ENCODE measurements at places on chromosomes 1 and 21.

DNA sequence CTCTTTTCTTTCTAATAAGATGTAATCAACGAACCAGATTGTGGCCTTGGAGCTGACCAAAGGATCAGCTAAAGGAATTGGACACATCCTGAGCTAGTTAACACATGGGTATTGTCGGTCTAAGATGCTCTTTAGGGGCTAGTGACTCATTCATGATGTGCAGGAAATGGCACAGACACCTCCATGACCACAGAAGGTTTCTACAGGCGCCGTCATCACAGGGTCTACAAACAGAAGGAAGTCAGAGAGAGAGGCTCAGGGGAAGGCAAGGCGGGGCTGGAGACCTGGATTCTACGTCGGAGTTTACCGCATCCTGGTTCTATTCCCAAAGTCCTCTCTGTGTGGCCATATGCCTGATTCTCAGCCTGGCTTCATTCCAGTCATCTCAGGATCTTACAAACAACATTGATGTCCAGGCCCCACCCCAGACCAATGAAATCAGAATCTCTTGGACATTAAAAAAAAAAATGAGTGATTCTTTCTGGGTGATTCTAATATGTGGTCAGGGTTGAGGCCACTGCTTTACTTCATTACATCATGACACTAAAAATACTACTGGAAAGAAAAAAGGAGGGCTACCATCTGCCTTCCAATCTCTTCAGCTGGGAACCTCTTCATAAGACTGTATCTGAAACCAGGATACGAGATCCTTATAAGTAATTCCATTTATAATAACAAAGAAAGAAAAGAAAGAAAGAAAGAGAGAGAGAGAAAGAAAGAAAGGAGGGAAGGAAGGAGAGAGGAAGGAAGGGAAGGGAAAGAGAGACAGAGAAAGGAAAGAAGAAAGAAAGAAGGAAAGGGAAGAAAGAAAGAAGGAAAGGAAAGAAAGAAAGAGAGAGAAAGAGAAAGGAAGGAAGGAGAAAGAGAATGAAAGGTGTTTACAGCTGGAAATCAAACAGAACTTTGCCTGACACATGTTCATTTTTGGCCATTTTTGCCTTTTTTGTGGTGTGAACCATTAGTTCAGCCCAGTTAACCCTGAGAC is 11.6 kb upstream of the KCNJ15 start:
- DNase-seq: peak; percentile 98

DNA sequence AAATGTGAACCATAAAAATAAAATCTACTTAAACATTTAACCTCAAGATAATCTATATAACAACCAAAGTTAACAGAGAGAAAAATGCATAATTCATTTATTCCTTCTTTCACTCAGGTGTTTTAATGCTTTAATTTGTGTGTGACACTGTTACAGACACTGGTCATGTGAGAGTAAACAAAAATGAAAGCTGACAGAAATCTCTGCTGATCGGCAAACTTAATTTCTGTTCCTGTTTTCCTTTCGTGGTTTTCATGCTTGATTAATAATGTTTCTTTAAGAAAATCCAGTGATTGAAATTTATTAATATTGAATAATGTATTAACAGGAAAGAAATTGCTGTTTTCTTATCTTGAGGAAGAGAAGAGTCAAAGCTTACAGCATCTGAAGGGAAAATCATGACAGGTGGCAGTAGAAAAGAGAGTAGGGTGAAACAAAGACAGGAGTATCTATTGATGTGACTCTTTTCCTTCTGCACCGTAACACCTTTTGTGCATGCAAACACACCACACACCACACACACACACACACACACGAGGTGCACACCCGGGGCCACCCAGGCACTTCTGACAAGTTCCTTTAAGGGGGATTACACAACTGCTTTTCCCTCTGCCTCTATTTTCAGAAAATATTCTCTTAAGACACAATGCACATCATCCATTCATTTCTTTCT is 1.6 kb downstream of the OR2AK2 start:
- no peak for DNase-seq

DNA sequence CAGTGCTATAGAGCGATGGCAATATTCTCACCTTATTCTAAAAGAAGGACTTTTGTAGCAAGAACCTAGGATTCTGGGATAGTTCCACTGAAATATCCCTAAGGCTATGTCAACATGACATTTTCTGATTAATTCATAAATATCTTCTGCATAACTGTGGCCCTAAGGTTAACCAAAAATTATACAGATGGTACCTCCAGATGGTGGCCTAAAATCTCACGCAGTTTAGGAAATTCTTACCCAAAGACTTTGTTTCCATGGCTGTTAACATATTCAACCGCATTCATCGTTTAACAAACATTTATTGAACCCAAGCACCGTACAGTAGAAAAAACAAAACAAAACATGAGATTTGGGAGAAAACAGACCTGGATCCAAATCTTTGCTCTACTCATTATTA is 19.1 kb downstream of the NID1 start:
- no peak for DNase-seq

GRCh38 chr1:19793360-19794046 is 6.2 kb downstream of the TMCO4 start:
- no peak for DNase-seq

GRCh38 chr1:110237386-110238152 is 27.5 kb downstream of the KCNC4 start:
- no peak for DNase-seq

- DNase-seq: no peak
Measured at GRCh38 chr1:175820456-175821025, 77.1 kb upstream of the TNR start.

GRCh38 chr1:19750101-19750881 is 49.4 kb downstream of the TMCO4 start:
- no peak for DNase-seq

DNA sequence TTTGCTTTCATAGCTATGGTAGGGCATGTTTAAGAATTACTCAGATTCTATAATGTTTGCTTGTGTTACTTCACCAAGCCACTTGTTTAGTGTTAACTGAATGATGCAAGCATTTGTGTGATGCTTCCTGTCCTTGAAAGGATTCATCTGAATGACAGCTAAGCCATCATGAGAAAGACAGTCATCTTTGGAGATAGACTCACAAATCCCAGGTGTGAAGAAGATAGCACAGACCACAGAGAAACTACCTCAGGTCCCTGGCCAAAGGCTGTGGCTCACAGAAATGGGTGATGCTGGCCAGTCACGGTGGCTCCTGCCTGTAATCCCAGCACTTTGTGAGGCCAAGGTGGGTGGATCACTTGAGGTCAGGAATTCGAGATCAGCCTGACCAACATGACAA is 321.4 kb downstream of the DPYD start:
- DNase-seq: no peak

DNA sequence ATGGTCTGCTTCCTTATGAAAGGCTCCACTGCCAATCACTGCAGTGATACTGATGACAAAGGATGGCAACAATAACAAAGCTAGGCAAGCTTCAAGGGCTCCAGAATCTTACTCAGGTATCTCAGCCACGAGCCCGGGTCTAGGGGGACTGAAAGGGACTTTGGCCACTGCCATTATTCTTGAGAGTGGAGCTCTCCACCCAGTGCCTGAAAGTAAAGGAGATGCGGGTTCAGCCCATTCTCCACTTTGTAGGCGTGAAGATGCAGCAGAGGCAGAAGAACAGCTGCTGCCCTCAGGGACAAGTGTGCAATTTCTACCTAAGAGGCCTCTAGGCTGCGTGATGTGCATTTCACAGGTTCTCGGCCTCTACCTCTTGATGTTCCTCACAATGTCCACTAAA is 31.4 kb upstream of the SLAMF9 start:
- no peak for DNase-seq

GRCh38 chr1:170196490-170197236 is 50.9 kb downstream of the NTMT2 start:
- DNase-seq: no peak

GRCh38 chr1:190429141-190429540 is 48.5 kb downstream of the BRINP3 start:
- DNase-seq: no peak

DNA sequence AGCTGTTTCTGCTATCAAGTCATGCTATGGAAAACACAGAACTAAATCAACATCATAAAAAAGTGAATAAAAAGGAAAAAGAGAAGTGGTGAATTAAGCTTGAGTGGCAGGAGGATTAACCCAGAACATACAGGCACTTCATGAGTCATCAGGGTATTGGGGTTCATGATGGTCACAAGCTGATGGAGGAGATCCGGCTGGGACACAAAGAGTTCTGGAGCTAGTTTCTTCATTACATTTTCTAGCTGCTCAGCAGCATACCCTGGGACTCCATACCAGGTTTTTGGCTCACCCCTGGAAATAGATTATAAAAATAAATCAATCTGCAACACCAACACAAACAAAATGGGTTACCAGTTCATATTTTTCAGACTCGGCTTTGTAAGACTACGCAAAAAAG is 42.5 kb upstream of the SYT2 start:
- no peak for DNase-seq

- no peak for DNase-seq
Measured at GRCh38 chr21:25637851-25638659, 1.0 kb upstream of the JAM2 start.

GRCh38 chr1:21865943-21866706 is 54.1 kb downstream of the LDLRAD2 start:
- no peak for DNase-seq

GRCh38 chr21:42641311-42642218 is 11.9 kb upstream of the PDE9A start:
- DNase-seq: no peak

GRCh38 chr1:174818951-174819350 is 180.8 kb upstream of the CACYBP start:
- no peak for DNase-seq

GRCh38 chr1:173149887-173150286 is 57.2 kb downstream of the TNFSF4 start:
- DNase-seq: peak; percentile 59

- no peak for DNase-seq
Measured at GRCh38 chr1:110787328-110788071, 85.4 kb upstream of the CD53 start.

GRCh38 chr1:84073266-84073665 is 70.8 kb upstream of the PRKACB start:
- no peak for DNase-seq

DNA sequence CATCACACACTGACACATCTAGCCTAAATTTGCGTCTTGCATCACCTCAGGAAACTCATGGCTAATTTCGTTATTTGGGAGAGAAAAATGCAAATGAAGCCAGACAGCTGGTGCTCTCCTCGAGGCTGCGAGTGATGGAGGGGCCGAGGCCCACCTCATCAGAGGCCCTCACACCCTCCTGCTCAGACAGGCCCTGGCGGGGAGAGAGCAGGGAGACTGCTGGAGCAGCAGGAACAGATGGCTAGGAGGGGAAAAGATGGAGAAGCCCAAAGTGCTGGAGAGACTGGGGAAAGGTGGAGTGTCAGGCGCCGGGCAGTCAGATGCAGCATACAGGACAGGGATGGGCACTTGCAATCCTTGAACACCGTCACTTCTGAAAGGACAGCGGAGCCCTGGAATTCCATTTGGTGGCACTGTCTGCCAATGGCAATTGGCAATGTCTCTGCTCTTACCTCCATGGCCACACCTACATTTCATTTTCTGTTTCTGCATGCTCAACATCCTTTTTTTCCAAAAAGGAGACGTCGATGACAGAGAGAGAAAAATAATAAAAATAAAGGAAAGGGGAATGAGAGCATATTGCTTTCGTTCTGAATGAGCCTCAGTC is 286.2 kb downstream of the SPATA17 start:
- no peak for DNase-seq

- no peak for DNase-seq
Measured at GRCh38 chr21:34647555-34647954, 21.2 kb upstream of the CLIC6 start.

DNA sequence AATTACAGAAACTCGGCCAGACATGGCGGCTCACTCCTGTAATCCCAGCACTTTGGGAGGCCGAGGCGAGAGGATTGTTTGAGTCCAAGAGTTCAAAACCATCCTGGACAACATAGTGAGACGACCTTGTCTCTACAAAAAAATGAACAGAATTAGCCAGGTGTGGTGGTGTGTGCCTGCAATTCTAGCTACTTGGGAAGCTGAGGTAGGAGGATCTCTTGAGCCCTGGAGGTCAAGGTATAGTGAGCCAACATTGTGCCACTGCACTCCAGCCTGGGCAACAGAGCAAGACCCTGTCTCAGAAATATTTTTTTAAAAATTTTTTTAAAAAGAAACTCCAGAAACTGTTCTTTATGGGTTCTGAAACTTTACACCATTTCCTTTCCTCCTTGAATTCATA is 38.4 kb upstream of the IFNGR2 start:
- DNase-seq: no peak

DNA sequence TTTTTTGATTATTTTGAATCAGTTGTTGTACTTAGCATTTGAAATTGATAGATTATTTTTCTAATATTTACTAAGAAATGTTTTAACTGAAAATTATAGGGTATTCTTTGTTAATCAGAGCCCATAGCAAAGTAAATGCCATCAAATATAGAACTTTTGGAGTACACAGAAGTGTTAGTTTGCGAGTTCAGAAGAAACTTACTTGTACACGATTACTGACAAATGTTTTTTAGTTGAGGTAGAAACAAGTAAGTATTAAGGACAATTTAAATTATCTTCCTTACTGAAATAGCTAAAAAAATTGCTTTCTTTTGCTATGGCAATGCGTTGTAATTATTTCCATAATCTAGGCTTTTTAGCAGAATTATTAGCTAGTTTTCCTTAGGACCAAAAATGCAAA is 692.2 kb downstream of the USP25 start:
- DNase-seq: no peak

GRCh38 chr21:38832664-38833063 is 26.9 kb downstream of the ETS2 start:
- DNase-seq: no peak

DNA sequence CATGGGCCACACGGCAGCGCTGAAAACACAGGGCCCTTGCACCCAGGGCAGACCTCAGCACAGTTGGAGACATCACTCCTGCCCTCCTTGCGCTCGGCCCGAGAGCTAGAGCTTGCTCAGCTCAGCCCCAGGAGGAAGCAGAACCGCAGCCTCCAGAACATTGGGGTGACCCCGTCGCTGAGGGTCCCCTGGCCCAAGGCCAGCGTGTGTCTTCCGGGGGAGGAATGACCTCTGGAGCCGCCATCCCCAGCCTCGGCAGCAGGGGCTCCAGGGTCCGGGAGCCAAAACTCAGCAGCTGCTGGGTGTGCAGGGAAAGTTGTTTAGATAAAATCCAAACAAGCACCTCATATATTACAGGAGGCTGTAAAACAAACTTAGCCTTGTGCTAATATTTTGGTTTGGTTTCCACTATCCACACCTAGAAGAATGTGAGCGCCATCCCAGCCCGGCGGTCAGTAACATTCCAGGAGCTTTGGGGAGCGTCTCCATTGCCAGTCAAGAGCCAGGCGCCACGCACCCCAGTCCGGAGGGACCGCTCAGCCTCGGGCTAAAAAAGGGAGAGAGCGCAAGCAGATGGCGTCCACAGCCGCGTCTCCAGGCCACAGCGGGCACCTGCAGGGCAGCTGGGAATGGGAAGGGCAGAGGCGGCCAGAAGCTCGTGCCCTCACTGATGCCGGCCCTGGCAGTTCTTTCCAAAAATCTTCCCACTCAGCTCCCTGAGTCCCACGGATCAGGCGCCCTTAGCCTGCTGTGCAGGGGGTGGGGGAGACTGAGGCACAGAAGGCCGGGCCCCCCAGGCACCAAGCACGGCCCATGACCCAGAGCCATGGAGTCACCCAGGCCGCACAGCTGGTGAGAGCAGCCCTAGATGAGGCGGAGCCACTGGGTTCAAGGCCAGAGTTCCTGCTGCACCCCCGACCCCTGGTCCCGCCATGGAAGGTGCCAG is 52.0 kb downstream of the SLX9 start:
- no peak for DNase-seq

Measured in non-pigmented ciliary epithelial cell (primary cell).